D341Med (cell line): ENCODE measurements at places on chromosomes 1 and 21.

DNA sequence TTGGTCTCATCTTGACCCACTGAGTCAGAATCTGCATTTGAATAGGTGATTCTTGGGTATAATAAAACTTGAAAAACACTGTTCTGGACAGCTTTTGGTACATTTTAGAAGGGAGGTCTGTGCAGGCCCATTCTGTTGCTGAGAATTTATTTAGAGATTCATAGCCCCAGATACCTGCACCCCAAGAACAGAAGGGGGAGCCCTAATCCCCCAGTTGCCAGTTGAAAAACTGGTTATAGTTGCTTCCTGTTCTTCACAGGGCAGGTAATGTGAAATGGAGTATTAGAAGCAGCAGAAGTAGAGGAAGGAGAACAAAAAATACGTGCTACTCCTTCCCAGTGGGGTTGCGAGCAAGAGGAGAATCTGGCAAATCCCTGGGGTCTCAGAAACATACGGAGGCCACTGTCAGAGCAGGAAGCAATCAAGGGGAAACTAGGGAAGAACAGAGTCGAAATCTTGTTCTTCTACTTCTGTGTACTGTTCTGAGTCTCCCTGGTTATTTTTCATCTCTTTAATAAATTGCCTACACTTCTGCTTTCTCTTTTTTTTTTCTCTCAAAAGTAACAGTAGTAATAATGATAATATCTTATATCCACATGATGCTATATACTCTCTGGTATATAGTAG, 4.6 kb upstream of the CLCA2 start:
- DNase-seq: no peak

- DNase-seq: no peak
Observed at GRCh38 chr1:221431961-221432360, 309.9 kb downstream of the DUSP10 start.

DNA sequence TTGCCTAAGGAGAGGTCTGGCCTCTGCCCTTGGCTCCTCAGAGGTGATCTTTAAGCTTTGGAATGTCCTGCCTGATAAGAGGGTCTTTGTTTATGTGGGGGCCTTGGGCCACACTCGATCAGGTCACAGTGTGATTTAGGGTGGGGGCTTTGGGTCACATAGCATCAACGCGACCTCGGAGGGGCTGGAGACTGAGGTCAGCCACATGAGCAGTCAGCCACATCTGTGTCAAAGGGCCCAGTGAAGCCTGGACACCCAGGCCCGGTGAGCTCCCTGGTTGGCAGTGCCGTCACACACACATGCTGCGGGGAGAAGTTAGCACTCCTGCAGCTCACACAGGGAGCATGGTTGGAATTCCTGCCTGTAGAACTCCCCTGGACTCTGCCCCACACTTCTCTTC, 345.0 kb downstream of the NPHP4 start:
- DNase-seq: no peak

DNA sequence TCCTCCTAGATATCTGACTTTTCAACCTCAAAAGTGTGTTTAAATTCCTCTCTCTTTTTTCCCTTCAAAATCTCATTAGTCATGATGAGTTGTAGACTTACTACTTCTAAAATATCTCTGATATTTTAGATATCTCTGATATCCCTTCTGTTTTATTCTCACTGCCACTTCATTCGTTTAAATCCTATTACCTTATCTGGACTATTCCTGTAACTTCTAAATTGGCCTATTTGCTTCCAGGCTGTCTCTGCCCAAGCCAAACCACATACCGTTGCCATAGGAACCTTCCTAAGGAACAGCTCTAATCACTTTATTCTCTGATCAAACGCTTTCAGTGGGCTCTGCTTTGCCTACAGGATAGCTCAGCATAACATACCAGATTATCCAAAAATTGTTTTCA, 333.1 kb upstream of the CHRM3 start:
- no peak for DNase-seq

GRCh38 chr1:32539584-32540571, 651 bp downstream of the ZBTB8A start:
- peak; percentile 84 for DNase-seq
